ENCODE measurements at places on chromosomes 13 and 19. TPM values are rescaled to one million over a fixed set of nuclear protein-coding genes. Genes with fewer than 3 reads are reported as not detected.
A peak's percentile ranks its signal among the peaks of the same experiment; 100 is the strongest.

GRCh38 chr13:108195146-108195545 lies 20.2 kb downstream of the LIG4 start:
- no peak overlapping the region for H3K27ac ChIP-seq
- no peaks in the 10 kb centered on the region for H3K27me3 ChIP-seq
- no peaks in the 10 kb centered on the region for H3K36me3 ChIP-seq
- H3K4me1 ChIP-seq: no peaks in the 10 kb centered on the region
- H3K4me3 ChIP-seq: no peak overlapping the region

DNA sequence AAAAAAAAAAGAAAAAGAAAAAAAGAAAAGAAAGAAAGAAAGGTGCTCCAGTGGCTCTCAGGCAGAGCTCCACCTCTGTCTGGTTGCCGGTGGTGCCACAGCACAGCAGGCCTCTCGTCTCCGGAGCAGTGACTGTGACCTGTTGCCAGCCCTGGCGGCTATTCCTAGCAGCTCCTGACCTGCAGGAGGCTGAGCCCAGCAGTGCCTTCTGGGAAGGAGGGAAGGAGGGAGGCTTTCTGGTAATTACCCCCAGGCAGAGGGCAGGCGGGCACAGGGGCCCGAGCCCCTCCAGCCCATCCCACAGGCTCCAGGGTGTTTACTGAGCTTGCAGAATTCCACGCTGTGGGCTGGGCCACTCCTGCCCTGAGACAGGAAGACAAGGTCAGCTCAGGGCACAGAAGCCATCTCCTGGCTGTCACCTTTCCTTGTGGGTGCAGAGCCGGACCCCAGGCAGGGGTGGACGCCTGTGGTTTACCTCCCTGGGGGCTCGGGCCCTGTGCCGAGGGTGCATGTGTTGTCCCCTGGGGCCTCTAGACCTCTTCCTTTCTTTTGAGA lies 77.9 kb downstream of the GNG7 start:
- no peak overlapping the region for H3K4me3 ChIP-seq
- H3K27me3 ChIP-seq: no peaks in the 10 kb centered on the region
- no peak overlapping the region for H3K27ac ChIP-seq
- no peaks in the 10 kb centered on the region for H3K36me3 ChIP-seq
- no peak for DNase-seq

DNA sequence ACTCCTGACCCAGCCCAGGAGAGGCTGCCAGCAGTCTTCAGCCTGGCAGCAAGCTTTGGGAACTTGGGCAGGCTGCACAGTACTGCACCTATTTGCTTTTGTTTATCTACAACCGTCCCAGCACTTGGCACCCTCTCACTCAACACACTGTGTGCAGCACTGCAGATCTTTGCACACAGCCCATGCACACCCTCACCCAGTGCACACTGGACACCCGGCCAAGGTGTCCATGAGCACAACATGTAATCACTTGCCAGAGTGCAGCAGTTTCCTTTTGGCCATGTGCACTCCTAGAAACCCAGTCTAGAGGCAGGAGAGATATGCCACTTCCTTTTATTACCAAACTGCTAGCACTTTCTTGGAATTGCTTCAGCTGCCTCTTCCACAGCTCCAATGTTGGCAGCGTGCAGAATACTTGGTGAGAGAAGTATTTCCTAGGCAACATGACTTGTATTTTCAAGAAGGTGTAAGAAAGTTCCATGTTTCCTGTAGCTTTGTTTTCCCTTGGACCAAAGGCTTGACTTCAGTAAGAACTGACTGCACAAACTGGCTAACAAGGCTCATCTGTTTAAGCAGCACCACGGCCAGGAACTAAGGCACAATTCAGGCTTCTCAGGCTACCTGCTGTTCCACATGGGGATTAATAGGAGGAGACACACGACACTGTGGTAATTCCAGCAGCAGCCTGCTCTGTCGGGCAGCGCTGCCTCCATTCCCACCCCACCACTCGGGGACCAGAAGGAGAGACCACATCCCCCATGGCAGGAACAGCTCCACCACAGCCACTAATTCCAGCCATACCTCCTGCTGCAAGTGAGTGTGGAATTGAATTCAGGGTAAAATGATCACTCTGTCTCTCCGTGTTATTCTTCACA lies 15.3 kb downstream of the ATP7B start:
- no peaks in the 10 kb centered on the region for H3K27me3 ChIP-seq
- no peaks in the 10 kb centered on the region for H3K4me1 ChIP-seq
- H3K27ac ChIP-seq: no peak overlapping the region
- no peaks in the 10 kb centered on the region for H3K36me3 ChIP-seq
- H3K4me3 ChIP-seq: no peak overlapping the region

DNA sequence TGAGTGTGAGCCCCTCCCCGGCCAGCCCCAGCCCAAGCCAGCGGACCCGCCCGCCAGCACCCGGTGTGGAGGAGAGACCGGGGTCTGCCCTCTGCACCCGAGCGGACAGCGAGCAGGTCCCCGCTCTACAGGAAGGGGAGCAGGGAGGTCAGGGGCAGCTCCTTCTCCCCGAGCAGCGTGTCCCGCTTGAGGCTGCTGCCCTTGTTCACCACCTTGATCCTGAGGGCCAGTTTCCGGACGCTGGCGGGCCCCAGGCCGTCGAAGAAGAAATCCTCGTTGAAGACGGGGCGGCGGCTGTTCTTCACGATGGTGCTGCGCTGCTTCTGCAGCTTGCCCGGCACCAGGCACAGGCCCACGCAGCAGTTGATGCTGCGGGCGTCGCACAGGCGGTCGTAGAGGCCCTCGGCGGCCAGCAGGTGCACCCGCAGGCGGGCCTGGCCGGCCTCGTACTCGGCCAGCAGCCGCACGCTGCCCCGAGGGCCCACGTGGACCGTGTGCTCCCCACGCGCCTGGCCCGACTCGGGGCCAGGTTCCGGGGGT lies 1.9 kb downstream of the C2CD4C start:
- no peak for DNase-seq
- H3K4me1 ChIP-seq: no peaks in the 10 kb centered on the region
- peaks cover 9% of the 10 kb centered on the region for H3K27me3 ChIP-seq

GRCh38 chr19:793806-794205 lies 3.4 kb upstream of the PTBP1 start:
- H3K4me3 ChIP-seq: no peak overlapping the region
- no peaks in the 10 kb centered on the region for H3K27me3 ChIP-seq
- peaks cover 2% of the 10 kb centered on the region for H3K4me1 ChIP-seq
- no peak overlapping the region for H3K27ac ChIP-seq

GRCh38 chr13:104318121-104318520 lies 1251.9 kb upstream of the SLC10A2 start:
- H3K27ac ChIP-seq: no peak overlapping the region
- H3K27me3 ChIP-seq: no peaks in the 10 kb centered on the region
- no peaks in the 10 kb centered on the region for H3K36me3 ChIP-seq
- H3K4me3 ChIP-seq: no peak overlapping the region

DNA sequence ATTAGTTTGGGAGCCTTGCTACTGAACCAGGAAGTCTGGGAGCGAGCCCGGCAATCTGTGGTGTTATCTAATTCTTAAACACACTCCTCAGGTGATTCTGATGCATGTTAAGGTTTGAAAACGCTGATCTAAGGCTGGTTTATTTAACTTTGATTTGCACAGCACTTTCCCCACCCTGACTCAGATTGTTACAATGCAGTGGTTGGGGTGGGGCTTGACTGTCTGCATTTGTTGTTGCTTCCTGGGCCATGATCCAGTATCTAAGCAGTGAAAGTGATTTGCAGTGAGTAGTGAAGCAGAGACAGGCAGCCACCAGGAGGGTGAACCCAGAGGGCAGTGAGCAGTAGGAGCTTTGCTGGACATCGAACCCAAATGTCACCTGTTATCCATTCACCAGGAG lies 81.6 kb upstream of the ARGLU1 start:
- no peak for DNase-seq
- no peak overlapping the region for H3K27ac ChIP-seq
- H3K4me1 ChIP-seq: no peaks in the 10 kb centered on the region
- no peaks in the 10 kb centered on the region for H3K27me3 ChIP-seq
- H3K4me3 ChIP-seq: no peak overlapping the region

DNA sequence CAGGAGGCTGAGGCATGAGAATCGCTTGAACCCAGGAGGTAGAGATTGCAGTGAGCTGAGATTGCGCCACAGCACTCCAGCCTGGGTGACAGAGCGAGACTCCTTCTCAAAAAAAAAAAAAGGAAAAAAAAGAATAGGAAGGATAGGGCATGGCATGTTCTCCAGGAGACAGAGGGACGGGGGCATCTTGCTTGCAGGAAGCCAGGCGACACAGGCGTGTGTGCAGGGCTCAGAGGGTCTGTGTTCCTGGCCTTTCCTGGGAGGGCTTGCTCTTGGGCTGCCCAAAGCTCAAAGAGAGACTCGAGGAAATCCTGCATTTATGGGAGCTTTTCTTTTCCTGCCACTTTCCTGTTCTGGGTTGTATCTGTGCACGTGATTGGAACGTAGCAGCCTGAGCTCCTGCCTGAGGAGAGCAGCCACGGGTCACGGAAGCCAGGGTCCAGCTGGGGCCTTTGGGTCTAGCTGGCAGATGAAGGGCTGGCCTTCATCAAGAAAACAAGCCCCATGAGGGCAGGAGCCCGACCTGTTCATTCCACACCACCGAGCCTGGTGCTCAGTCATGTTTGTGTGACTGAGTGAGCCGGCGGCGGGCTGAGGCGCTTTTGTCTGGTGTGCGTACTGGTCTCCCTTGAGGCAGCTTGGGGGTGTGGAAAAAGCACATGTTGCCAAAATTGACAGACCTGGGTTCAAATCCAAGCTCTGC lies 44.5 kb downstream of the CAPN12 start:
- H3K27ac ChIP-seq: no peak overlapping the region
- no peak for DNase-seq
- H3K36me3 ChIP-seq: peaks cover 23% of the 10 kb centered on the region
- peaks cover 30% of the 10 kb centered on the region for H3K4me1 ChIP-seq
- no peak overlapping the region for H3K4me3 ChIP-seq

- no peak for DNase-seq
- H3K27me3 ChIP-seq: no peaks in the 10 kb centered on the region
- H3K36me3 ChIP-seq: no peaks in the 10 kb centered on the region
- H3K4me1 ChIP-seq: peaks cover 15% of the 10 kb centered on the region
- peak overlapping the region; percentile 19 for H3K4me3 ChIP-seq
Observed at GRCh38 chr13:25902891-25903341, 148.9 kb downstream of the SHISA2 start.

DNA sequence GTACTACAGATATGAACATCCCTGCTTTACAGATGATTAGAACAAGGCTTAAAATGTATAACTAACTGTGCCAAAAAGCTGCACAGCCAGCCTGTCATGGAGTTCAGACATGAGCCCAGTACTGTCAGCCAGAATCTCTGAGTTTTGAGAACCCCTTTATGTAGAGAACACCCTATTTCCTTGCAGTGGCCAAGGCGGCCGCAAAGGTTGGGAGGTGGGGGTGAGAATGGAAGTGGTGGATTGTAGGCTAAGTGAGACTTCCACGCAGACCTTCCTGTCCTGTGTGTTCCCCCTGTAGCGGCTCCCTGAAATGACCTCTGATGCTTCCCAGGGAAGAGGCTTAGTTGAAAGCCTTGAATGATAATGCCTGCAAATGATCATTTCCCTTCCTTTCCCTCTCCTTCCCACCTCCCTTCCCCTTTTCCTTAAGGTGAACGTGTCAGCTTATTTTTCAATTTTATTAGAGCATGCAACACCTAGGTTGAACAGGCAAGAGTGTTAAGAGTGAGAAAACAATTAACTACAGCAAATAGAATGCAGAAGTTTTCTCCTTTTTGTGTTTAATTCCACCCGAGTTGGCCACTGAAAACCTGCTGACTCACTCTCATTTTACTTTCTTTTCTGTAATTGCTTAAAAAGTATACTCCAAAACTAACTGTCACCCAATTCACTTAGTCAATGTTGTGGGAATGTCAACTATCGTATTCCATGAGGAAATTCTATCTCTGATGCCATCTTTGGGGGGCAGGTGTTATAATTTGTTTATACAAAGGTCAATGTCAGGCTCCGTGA lies 167.0 kb upstream of the EDNRB start:
- H3K36me3 ChIP-seq: no peaks in the 10 kb centered on the region
- no peaks in the 10 kb centered on the region for H3K4me1 ChIP-seq
- H3K4me3 ChIP-seq: no peak overlapping the region
- no peak for DNase-seq
- no peak overlapping the region for H3K27ac ChIP-seq
- no peaks in the 10 kb centered on the region for H3K27me3 ChIP-seq

GRCh38 chr19:11377756-11378155 lies 3.3 kb downstream of the SWSAP1 start:
- H3K27ac ChIP-seq: no peak overlapping the region
- DNase-seq: no peak
- H3K27me3 ChIP-seq: no peaks in the 10 kb centered on the region
- peaks cover 51% of the 10 kb centered on the region for H3K4me1 ChIP-seq
- H3K36me3 ChIP-seq: no peaks in the 10 kb centered on the region

DNA sequence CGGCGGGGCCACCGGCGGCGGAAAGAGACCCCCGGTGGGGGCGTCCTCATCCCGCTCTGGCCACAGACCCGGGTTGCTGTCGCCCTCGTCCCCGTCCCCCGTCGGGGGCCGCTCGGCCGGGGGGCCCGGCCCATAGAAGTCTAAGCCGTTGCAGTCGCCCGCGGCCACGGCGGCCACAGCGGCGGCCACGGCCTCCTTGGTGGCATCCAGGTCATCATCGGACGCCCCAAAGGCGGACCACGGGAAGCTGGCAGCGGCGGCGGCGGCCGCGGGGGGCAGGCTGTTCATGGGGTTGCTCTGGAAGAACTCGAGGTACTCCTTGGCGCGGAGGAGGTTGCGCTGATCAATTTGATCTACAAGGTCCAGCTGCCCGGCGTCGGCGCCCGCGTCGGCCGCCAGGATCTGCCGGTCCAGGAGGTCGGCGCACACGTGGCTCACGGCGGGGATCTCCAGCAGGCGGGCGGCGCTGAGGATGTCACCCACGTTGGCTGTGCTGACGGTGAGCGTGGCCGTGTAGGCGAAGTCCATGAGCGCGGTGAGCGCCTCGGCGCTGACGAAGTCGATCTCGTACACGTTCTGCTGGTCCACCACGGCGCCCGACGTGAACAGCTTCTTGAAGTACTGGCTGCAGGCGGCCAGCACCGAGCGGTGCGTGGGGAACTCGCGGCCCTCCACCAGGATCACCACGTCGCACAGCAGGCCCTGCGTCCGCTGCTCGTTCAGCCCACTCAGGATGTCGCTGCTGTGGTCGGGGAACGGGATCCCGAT lies 12.1 kb downstream of the ZBTB7A start:
- peaks cover 5% of the 10 kb centered on the region for H3K36me3 ChIP-seq
- no peak for DNase-seq
- no peak overlapping the region for H3K4me3 ChIP-seq

DNA sequence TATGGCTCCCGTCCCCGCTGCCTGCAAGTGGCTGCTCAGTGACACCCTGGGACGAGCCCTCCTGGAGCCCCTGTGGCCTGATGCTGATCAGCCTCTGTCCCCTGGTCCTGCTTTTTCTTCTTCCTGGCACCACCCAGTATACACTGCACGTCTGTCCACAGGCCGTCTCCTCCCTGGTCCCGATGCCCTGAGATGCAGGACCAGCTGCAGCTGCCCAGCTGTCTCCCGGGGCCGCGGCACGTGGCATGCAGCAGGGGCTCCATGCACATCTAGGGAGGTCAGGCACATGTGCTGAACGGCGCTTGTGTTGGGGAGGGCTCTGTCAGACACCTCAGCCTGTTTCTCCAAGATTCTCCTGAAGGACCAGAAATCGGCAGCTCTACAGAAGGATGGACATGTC lies 30.2 kb downstream of the ZFR2 start:
- H3K4me1 ChIP-seq: no peaks in the 10 kb centered on the region
- H3K27ac ChIP-seq: no peak overlapping the region
- no peaks in the 10 kb centered on the region for H3K36me3 ChIP-seq
- no peak for DNase-seq
- H3K27me3 ChIP-seq: no peaks in the 10 kb centered on the region

GRCh38 chr19:9075064-9075949 lies 11.6 kb upstream of the OR1M1 start:
- no peaks in the 10 kb centered on the region for H3K4me1 ChIP-seq
- no peaks in the 10 kb centered on the region for H3K36me3 ChIP-seq
- H3K4me3 ChIP-seq: no peak overlapping the region

The ZNF44 gene
- 67.4 TPM for total RNA-seq

The FCGBP gene
- total RNA-seq: 28.1 TPM

The ZSCAN4 gene
- total RNA-seq: not detected

The SUPT20H gene
- 70.5 TPM for total RNA-seq

The TMEM150B gene
- 0.92 TPM for total RNA-seq
